Choroid plexus epithelial cell (primary cell): ENCODE measurements at places on chromosomes 1 and 21.

GRCh38 chr1:41613689-41614574 is 129.4 kb upstream of the EDN2 start:
- DNase-seq, result peak; percentile 73

DNA sequence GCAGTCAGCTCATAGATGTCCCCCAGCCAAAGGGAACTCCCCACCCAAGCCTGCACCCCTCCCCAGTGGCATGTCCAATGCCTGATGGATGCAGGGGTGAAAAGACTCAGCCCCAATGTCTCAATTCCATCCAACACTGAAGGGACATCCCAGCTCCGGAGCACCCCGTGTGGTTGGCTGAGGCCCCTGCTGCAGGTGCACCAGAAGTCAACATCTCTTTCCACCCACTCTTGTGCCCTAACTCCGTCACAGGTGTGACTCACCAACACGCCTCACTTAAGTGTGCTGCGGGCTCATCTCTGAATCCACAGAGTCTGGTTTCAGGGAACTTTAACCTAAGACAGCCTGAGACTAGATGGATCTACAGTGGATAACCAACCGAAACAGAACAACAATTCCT is 40.9 kb upstream of the ZBTB18 start:
- no peak for DNase-seq

- DNase-seq, result no peak
Observed at GRCh38 chr1:69441496-69441895, 126.2 kb upstream of the LRRC7 start.

GRCh38 chr1:153549741-153550397 is 811 bp upstream of the S100A3 start:
- no peak for DNase-seq

- DNase-seq, result no peak
Observed at GRCh38 chr1:183636783-183637182, 1.2 kb upstream of the ARPC5 start.

GRCh38 chr1:85448358-85448757 is 16.6 kb downstream of the DDAH1 start:
- DNase-seq, result no peak

DNA sequence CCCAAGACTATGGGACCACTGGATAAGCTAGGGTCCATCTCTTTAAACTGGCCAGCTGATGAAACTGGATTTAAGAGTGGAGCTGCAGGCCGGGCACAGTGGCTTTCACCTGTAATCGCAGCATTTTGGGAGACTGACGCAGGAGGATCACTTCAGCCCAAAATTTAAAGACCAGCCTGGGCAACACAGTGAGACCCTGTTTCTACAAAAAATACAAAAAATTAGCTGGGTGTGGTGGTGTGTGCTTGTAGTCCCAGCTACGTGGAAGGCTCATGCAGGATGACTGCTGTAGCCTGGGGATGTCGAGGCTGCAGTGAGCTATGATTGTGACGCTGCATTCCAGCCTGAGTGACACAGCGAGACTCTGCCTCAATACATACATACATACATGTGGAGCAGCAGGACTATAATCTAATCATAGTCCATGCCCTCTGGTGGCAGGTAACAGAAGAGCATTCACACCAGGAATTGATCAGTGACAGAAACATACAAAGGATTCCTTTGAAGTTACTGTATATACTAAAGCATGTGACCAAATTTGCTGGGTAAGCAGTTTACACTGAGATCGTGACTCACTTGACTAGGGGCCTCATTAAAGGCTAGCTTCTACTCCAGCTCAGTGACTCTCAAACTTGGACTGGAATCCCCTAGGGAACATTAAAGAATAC is 101.5 kb upstream of the SLFNL1 start:
- peak; percentile 91 for DNase-seq

DNA sequence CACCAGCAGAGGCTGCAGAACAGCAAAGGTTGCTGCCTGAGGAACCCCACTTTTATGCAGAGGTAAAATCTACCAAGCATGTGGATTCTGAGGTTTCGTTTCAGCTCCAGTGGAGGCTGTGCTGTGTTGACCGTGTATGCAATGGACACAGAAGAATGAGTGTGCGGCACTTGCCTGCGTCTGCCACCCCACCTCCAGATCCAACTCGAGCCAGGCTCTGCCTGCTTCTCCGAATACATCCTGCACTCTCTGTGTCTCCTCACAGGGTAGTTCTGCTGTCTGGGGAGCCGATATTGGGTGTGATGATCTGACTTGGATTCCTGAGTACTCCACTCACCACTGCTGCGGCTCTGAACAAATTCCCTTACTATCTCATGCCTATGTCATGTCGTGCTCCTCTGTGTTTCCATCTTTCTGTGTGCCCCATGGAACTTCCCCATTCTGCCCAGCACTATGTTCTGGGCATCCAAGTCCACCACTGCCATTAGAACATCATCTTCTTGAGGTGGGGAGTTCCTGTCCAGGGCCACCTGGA is 129.8 kb downstream of the SLC45A1 start:
- DNase-seq, result no peak

- no peak for DNase-seq
Observed at GRCh38 chr1:159185121-159185520, 13.7 kb downstream of the CADM3 start.

GRCh38 chr1:18556364-18556763 is 74.3 kb upstream of the PAX7 start:
- DNase-seq, result peak; percentile 57

- DNase-seq, result no peak
Observed at GRCh38 chr21:42607102-42607501, 46.3 kb upstream of the PDE9A start.

DNA sequence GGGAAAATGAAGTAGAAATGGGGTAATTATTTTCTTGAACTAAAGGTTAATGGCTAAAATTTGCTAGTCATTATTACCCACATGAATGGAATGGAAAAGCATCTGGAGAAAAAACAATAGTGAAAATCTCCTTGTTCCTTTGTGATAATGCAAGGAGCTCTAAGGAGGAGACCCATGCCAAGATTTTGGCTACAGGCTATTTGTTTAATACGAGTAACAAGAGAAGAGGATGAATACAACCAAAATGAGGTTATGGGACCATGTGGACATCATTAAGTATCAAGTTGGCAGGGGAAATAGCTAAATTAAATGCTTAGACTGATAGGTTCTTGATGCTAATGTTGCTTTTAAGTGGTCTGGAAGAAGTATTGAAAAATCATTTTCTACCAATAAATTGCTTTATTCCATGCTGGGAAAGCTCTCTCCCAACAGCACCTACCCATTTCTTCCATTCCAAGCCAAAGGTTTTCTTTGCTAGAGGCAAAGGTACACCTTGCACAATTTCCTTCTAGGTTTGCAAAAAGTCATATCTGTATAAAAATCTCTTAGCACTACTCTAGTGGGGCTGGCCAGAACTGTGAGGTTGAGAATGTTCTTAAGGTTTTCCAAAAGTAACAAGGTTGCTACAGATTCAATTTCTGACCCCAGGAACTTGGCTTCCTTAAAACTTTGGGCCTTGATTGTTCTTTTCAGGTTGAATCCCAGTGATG is 100.2 kb downstream of the SMYD2 start:
- DNase-seq, result no peak

GRCh38 chr1:62038594-62039284 is 155.9 kb upstream of the L1TD1 start:
- no peak for DNase-seq

- no peak for DNase-seq
Observed at GRCh38 chr21:34871026-34871908, 177.8 kb downstream of the RUNX1 start.

- no peak for DNase-seq
Observed at GRCh38 chr1:245322673-245323072, 167.9 kb downstream of the KIF26B start.

DNA sequence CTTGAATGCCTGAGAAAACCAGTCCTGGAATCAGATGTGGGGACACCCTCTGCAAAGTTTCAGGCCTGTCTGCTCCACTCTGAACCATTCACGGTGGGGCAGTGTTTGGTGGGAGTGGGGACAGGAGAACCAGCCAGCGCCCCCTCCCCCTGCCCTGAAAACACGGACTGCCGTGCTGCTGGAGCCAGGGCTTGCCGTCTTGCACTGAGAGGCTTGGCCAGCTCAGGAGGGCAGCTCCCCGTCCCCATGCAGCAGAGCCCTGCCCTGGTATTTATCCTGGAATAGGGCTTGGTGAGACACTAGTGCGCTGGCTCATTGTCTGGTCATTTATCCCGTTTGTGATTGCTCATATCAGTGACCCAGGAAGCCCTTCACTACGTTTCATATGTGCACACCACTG is 3.9 kb downstream of the S100B start:
- no peak for DNase-seq

DNA sequence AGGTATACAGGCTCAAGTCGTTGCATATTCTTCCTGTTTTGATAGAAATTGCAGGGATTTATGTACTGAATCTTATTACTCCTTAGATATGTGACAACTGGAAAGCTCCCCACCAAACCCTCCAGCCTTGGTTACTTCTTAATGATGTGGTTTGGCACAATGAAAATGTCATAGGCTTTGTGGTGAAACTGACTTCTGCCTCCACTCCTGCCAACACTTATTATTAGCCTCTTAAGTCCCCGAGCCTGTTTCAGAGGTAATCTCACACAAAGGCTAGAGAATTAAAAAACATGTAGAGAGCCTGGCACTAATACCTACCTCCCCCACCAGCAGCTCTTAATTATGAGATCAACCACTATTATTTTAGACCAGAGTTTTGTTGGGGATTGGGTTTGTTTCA is 4.2 kb downstream of the COX20 start:
- DNase-seq, result no peak

- DNase-seq, result peak; percentile 89
Observed at GRCh38 chr1:16012590-16013219, 5.1 kb downstream of the HSPB7 start.

DNA sequence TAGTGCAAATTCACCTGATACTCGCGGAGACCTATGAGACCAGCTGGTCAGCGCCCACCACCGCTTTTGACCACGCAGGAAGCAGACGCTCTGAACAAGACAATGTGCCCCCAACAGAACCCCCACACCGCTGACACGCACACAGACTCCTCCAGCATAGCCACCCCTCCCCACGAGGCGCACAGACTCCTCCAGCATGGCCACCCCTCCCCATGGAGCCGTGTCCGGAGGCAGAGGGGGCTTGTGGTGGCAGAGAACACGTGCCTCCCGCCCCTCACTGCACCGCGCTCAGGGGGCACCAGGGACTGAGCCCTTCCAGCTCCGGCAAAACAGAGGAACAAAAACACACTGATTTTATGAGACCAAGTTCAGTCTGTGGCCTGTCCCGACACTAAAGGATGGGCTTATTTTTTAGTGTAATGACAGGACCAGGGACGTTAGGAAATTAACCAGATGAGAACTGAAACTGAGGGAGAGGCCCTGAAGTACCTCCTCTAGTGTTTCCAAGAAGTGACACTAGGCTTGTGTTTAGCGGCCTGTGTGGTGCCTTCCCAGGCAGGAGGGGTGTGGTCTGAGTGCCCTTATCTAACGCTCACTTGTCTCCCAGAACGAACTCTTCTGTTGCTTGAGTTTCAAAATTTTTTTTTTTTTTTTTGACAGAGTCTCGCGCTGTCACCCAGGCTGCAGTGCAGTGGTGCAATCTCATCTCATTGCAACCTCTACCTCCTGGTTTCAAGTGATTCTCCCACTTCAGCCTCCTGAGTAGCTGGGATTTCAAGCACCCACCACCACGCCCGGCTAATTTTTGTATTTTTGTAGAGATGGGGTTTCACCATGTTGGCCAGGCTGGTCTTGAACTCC is 10.0 kb upstream of the AGPAT3 start:
- DNase-seq, result no peak

GRCh38 chr1:10304295-10304694 is 93.9 kb downstream of the KIF1B start:
- no peak for DNase-seq

- DNase-seq, result peak; percentile 64
Observed at GRCh38 chr1:110053552-110054428, 16.7 kb downstream of the ALX3 start.

- DNase-seq, result no peak
Observed at GRCh38 chr21:17775431-17776126, 43.6 kb downstream of the C21orf91 start.

GRCh38 chr1:204831186-204831585 is 39.5 kb upstream of the NFASC start:
- no peak for DNase-seq

- no peak for DNase-seq
Observed at GRCh38 chr1:153628638-153629342, 556 bp downstream of the S100A1 start.

DNA sequence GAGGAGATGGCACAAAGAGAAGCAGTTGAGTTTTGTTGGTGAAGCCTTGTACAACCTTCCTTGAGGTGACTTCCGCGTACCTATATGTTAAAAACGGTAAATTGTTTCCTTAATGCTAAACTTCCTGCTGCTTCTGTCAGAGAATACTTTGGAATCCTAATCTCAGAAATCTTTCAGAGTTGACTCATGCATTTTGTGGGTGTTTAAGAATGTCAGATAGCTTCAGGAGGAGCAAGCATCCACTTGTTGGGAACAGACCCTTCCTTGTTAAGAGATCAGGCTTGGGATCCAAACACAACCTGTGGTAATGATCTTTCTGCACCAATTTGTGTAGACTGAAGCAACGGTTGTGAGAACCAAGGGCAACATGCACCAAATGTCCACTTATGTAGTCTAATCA is 29.5 kb downstream of the AK4 start:
- DNase-seq, result peak; percentile 70

- no peak for DNase-seq
Observed at GRCh38 chr21:37623689-37624088, 257.1 kb downstream of the DYRK1A start.

GRCh38 chr1:30263888-30264671 is 459.3 kb downstream of the MATN1 start:
- DNase-seq, result no peak
